AG08395 (cell line): ENCODE measurements at places on chromosomes 11 and 22.
A peak's percentile ranks its signal among the peaks of the same experiment; 100 is the strongest.

- peak; percentile 39 for DNase-seq
These were observed 44.9 kb downstream of the WNT7B start for GRCh38 chr22:45932071-45932470.

DNA sequence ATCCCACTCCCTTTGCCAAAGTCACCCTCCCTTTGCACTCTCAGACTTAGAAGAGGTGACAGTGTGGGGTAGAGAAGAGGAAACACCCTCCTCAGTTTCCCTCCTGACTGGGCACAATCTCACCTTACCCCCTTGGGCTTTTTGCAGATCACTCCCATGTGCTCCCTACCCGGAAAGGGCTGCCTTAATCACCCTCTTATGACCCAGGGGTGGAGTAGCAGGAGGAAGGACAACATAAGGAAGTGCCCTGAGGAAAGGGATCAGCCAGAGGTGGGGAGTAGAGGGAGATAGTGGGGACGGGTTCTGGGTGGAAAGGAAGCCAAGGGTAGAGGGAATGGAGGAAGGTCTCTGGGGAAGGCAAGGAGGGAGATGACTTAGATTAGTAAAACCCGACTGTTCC, 52.0 kb downstream of the NRXN2 start:
- DNase-seq, result no peak

GRCh38 chr11:82927264-82927880, 25.8 kb downstream of the DDIAS start:
- DNase-seq, result peak; percentile 65

DNA sequence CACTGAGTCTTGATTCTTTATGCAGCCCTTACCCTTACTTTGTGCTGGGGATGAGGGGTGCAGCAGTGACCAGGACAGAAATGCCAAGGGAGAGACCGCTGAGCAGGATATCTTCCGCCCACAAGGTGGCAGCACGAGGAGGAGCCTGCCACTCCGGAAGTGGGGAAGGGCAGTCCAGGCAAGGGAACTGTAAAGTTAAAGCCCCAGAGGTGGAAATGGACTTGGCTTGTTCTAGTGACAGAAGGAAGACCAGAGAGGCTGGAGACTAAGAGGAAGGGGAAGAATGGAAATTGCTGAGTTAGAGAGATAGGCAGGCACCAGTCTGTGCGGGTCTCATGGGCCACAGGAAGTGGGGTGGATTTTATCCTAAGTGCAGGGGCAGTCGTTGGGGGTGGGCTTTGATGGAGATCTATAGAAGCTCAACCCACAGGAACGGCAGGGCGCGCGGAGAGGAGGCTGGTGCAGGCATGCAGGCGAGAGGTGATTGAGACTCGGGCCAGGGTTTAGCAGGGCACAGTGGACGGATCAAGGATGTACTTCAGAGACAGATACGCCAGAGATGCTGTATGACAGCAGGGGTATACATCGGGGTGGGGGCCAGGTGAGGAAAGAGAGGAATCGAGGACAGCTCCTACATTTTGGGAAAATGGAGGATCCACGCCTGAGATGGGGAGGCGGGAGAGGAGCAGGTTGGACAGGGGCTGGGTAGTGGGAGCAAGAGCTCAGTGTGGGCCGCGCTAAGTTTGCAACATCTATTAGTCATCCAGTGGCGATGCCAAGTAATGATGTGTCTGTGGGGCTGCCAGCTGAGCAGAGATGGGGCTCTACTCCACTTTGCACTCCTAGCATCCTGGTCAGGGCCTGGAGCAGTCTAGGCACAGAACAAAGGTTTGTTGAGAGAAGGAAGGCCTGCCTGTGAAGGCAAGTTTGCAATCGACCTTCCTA, 3.3 kb upstream of the GRK2 start:
- peak; percentile 92 for DNase-seq

GRCh38 chr11:76135491-76135890, 70.8 kb downstream of the WNT11 start:
- peak; percentile 55 for DNase-seq
